ENCODE measurements at places on chromosomes 16 and 17.
A peak's percentile ranks its signal among the peaks of the same experiment; 100 is the strongest.

DNA sequence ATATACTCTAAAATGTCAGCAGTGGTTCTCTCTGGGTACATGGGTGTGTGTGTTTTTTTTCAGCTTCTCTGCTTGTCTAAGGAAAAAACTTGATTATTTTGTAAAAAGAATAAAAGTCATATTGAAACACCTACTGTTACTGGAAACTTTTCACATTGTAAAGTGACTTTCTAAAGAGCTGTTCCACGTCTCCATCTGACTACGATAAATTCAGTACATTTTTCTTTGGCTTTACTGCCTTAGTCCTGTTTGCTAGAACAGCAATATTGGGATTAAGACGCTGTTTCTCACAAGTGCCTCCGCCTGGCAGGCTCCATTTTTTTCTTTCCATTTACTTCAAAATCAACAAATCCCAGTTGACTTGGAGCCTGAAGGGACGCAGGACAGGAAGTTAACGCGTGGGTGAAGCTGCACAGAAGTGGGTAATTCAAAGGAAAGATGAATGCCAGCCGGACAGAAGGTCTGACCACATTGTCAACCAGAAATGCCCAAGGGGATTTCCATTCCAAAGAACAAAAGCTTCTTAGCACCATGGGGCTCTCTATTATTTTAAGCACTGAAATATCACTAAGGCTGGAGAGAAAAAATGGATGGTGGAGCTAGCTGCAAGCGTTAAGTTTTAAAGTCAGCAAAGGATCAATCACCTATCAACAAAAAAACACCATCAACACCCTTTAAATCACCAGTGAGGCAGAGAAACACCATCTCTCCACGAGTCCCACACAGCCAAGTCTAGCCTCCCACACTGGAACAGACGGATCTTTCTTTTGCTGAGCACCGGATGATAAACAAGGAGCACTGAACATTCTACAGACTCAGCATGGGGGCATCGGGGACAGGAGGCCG lies 8.4 kb downstream of the GLOD4 start:
- peak; percentile 34 for DNase-seq

GRCh38 chr16:4426021-4426684 lies 485 bp downstream of the DNAJA3 start:
- no peak for DNase-seq

- no peak for DNase-seq
Observed at GRCh38 chr16:10566613-10567012, 13.8 kb downstream of the EMP2 start.

GRCh38 chr16:70657956-70658355 lies 11.6 kb downstream of the IL34 start:
- no peak for DNase-seq

- no peak for DNase-seq
Observed at GRCh38 chr17:76351526-76352071, 2.1 kb downstream of the PRPSAP1 start.

DNA sequence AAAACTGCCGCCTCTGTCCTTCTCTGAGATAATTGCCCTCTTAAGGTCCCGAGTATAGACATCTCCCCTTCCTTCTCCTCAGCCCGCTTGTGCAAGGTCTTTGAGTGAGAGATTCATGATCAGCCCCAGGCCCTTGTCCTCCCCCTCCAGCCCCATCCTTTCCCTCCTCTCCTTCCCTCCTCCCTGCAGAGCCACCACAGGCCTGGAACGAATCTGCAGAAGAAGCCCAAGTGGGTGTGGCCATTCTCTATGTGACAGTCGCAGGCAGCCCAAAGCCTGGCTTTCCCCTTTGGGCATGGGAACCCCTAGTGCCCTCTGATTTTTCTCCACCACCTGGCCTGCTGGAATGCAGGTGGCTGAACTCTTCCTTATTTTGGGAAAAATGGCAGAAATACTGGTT lies 7.2 kb upstream of the NDRG4 start:
- no peak for DNase-seq

DNA sequence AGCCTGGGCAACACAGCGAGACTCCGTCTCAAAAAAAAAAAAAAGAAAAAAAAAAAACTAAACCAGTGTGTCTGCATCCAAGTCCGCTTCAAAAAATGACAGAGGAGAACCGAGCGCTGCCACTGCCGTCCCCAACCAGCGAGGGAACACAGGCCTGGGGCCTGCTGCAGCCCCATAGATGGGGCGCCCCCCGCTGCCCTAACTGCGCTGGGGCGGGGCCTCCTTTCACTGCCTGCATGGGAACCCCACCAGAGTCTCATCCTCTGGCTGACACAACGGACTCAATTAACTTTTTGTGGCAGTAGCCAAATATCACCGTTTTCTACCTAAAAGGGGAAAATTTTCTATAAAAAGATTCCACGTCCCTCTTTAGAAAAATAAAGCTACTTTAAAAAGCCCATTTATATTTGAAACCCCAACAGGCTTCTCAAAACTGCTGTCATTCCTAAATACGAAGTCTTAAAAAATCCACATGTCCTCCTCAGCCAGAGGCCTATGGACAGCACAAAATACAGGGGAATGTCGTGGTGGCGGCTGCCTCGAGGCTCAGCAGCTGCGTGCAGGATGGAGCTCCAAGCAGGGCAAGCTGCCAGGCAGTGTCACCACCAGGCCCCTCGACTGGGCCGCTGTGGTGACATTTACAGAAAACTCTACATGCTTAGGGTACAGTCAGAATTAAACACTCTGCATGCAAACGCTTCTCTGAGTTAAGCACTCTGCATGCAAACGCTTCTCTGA lies 30.3 kb downstream of the KLHDC4 start:
- no peak for DNase-seq

DNA sequence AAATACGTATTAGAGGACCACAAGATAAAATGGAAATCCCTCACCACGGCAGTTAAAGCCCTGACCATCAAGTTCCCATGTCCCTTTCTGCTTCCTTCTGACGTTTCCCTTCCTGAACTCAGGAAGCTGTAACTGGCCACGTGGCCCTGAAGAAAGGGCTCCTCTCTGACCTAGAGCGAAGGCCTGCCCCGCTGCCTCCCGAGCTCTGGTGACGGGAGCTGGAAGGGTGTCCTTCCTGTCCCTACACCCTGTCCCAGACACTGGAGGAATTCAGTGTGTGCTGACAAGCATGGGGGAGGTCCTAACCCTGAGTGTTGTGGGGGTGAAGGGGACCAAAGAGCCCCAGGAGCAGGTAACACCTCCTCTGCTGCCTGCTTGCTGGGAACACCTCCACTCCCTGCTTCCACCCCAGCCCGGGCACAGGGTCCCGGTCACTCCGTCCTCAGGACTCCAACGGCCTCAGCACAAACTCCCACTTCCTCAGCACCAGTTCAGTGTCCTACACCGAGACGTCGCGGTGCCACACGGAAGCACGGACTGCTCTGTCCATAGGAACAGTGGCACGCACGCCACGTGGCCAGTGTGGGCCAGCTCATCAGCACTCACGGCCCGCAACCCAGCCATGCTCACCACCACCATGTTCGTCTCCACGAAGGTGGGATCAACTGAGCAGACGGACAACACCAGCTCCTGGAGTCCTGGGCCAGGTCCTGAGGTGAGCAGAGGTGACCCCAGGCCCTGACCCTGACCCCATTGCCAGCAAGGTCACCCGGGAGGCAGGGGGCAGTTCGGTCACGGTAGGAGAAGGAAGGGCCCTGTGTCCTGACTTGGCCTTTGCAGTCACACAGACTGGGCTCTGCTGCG lies 16.9 kb downstream of the TMEM235 start:
- no peak for DNase-seq

GRCh38 chr17:8141045-8141444 lies 11.2 kb downstream of the PER1 start:
- DNase-seq: no peak

DNA sequence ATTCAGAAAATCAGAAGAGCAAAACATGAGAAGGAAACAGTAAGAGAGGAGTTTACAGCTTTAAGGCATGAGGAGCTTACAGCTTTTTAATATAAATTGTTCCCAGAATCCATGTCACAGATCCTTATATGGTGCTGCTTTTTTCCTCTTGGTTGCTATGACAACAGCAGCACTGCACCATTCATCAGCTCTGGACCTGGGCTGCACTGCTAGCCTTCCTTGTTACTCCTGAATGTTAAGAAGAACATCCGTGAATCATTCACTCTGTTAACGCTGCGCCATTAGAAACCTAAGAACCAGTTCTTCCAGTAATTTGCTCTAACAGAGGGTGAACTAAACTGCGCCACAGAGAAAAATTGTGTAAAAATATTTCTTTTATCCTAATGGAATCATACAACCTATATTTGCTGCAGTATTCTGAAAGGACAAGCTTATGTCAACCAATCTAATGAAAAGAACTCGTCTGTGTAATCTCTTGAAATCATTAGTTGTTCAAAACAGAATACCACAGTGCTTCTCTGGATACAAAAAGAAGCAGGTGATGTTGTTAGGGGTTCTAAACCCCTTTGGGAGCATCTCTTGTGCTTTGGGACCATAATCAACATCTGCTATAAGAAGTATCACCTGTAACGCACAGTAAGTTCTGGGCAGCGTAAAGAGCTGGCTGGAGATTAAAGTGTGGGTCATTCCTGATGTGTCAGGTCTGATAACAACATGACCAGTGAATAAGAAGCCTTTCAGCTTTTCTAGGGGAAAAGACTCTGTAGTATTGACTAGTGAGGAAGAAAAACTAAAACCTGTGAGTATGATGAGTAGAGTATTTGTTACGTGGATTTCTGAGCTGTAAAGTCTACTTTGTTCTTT lies 151.2 kb downstream of the TANC2 start:
- peak; percentile 33 for DNase-seq

DNA sequence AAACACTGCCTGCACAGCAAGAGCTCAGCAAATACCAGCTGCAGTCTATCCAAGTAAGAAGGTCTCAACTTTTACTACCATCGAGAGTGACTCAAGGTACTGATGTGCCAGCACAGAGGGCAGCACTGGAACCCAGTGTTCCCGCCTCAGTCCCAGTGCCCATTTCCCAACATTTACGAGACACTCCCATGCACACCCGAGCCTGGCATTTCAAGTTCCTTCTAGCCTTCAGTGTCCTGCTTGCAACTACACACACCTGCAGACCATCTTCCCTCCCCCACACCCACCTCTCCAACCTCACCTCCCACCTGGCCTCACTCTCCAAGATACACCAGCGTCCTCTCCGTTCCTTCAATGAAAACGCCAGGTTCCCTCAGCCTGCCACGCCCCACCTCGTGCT lies 3.2 kb downstream of the KLHDC4 start:
- DNase-seq: no peak

DNA sequence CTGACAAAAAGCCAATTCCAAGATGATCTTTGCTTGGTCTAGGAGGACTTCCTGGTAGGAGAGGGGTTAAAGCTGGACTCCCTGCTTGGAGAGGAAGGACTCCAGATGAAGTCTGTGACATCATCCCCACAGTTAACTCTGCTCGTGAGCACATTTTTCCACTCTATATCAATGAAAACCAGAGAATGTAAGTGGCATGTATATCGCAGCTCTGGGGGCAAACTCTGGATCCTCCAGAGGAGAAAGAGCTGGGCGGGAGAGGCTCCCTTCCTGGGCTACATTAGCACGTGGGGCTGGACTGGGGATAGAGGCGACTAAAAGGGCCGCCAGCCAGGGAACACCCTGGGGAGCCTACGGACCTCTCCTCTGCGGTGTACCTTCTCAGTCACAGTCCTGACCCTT lies 34.1 kb downstream of the HIC1 start:
- no peak for DNase-seq

DNA sequence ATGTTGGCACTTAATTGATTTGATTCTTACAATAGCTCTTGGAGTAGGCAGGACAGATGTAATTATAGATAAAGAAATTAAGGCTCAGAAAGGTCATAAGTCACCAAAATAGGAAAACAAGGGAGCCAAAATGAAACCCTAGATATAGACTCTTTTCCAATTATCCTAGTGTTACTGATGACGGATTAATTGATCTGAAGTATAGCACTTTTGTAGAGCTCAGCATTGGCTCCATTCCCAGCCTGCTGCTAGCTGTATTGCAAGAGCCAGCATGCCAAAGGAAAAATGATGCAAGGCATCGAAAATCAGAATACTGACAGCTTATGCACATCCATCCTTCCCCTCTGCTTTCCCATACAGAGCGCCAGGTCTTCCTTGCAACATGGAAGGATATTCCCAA lies 21.6 kb upstream of the RASL10B start:
- no peak for DNase-seq

- DNase-seq: peak; percentile 95
Observed at GRCh38 chr17:40113110-40113906, 8.5 kb upstream of the MSL1 start.

- DNase-seq: no peak
Observed at GRCh38 chr17:35932586-35932985, 2.0 kb upstream of the RDM1 start.

GRCh38 chr17:51029568-51030463 lies 90.9 kb downstream of the SPAG9 start:
- no peak for DNase-seq

DNA sequence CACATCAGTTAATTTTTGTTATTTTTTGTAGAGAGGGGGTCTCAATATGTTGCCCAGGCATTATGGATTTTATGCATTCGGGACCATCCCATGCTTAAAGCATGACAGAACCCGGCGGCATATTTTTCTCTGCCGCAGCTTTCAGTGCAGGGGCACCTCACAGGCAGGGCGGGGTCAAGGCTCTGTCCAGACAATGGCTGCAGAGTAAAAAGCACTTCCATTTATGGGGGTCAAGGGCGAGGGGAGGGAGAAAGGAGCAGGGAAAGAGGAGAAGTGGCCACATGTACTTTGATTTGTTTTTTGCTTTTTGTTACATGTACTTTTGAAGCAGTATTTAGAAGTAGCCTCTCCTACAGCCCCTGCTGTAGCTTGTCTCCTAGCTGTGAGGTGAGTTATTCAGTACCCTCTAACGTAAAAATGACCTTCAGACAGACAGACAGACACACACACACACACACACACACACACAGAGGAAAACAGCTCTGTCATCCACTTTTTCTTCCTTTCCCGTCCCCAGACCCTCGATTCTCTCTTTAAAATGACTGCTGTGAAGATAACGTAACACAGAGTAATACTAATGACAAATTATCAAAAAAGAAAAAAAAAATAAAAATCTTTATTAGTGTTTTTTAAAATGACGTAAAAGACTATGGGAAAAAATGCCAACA lies 856 bp upstream of the SCPEP1 start:
- no peak for DNase-seq

DNA sequence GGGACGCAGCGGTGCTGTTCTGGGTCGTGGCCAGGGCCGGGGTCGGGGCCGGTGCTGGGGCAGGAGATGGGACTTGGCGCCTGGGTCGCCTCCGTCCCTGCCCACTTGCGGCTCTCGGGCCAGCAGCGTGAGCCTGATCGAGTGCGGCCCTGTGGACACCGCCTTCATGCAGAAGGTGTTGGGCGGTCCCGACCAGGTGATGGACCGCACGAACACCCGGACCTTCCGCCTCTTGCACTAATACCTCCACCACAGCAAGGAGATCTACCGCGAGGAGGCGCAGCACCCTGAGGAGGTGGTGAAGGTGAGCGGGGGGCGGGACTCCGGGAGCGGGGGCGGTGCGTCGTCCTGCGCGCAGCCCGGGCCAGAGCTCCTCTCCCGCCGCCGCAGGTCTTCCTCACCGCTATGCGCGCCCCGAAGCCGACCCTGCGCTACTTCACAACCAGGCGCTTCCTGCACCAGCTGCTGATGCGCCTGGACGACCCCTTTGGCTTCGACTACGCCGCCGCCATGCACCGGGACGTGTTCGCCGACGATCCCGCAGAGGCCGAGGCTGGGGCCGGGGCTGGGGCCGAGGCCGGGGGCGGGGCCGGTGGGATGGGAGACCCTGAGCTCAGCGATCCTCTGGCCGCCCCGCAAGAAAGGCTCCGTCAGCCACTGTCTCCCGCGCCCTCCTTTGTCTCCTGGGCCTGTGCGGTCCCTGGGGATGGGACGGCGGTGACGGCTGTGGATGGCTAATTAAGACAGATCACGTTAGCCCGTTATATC lies 4.5 kb upstream of the HSD17B1 start:
- DNase-seq: peak; percentile 95

GRCh38 chr16:70652322-70652721 lies 6.0 kb downstream of the IL34 start:
- DNase-seq: no peak

- DNase-seq: no peak
Observed at GRCh38 chr16:85306071-85306792, 194.0 kb upstream of the CIBAR2 start.
